ENCODE measurements at places on chromosomes 4 and X.
A peak's percentile ranks its signal among the peaks of the same experiment; 100 is the strongest.

- no peak for DNase-seq
Observed at GRCh38 chr4:11698846-11699590, 270.3 kb upstream of the HS3ST1 start.

DNA sequence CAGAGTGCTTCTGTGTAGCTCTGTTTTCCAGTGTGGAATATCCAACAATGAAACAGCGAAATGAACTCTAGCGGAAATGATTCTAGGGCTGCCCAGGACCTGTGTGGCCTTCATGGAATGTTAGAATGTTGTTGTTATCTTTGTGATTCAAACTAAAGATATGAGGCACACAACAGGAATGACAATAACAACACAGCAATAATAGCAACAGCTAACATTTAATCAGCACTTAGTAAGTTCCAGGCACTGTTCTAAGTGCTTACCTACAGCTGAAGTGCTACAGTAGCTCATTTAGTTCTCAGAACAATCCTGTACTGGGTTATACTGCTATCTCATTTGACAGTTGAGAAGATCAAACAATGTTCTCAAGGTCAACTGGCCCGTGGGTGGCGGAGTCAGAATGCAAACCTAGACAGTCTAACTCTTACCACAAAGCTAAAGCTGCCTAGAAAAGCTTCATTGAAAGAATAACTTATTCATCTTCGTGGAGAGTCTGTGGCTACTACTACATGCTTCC lies 63.7 kb downstream of the MAML3 start:
- DNase-seq: no peak

DNA sequence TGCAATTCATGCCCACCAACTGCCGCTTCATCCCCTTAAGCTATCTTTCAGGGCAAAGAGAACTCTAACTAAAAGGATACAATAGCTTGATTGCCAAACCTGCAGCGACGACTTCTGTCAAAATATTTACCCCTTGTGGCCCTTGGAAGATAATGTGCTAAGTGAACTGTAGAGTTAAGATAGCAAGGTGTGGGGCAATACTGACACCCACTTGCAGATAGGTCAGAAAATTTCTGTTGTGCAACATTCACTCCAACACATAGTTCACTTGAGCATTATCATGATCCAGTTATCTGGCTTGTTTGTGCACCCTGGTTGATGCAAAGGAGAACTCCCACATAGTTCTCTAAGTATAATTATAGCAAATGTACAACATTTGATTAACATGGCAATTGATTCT lies 55.6 kb downstream of the RHOXF2B start:
- DNase-seq: no peak

- DNase-seq: peak; percentile 38
Observed at GRCh38 chr4:169270810-169271691, at the start of gene SH3RF1. TSS of gene SH3RF1 (minus strand) at chr4:169270956. CDS start at chr4:169269212, 1,744 bp downstream.

DNA sequence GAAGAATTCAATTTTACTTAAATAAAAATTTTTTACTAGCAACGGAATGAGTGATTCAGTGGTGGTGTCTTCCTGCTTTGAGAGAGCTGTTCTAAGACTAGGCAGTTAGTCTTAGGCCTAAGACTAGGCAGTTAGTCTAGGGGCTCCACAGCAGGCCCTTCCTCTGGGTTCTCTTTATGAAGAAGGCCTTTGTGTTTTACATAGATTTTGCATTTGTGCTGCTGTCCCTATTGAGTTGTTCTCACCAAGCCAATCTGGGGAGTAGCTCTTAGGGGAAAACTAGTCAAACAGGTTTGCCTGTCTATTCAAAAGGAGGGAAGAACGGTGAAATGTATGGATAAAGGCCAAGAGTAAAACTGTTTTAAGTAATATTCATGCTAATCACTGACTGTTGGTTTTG lies 7.6 kb downstream of the UGT8 start:
- no peak for DNase-seq

GRCh38 chr4:77437079-77437478 lies 168.5 kb upstream of the CXCL13 start:
- no peak for DNase-seq
